ENCODE measurements at places on chromosomes 11 and 22. TPM values are rescaled to one million over a fixed set of nuclear protein-coding genes. Genes with fewer than 3 reads are reported as not detected.

GRCh38 chr11:102155676-102156075 lies 45.4 kb downstream of the YAP1 start:
- DNase-seq = no peak

DNA sequence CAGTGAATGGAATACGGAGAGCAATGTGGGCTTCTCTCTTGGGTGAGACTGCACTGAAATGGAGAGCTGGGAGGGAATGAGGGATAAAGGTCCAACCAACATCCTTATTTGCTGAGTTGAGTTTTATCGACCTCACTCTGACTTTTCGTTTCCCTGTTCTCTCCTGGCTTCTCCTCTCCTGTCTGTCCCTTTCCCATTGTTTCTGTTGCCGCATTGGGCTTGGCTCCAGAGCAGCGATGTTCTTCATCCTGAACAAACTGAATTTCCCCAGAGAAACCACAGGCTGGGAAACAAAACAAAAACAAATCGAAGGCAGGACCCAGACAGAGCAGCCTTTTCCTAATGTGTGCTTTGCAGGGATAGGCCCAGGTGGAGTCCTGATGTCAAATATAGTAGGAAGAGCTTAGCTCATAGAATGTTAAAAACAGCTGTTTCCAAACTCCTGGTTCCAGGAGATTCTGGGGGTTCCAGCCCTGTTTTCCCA lies 30.0 kb downstream of the MOV10L1 start:
- DNase-seq = no peak

DNA sequence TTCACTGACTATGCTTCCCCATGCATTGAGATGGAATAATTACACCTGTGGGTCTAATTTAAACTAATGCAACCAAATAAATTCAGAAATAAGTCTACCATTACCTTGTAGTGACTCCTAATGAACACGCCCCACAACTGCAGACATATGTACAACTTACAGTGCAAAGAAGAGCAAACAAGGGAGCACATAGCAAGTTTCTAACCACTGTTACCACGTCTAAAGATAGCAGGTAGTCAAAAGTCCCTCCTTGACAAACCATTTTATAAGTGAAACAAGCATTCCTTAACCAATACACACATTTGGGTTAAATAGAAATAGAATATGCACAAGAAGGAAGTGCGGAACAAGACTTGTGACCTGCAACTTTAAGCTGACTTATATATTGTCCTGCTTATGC lies 20.6 kb downstream of the PHF21A start:
- DNase-seq = no peak

DNA sequence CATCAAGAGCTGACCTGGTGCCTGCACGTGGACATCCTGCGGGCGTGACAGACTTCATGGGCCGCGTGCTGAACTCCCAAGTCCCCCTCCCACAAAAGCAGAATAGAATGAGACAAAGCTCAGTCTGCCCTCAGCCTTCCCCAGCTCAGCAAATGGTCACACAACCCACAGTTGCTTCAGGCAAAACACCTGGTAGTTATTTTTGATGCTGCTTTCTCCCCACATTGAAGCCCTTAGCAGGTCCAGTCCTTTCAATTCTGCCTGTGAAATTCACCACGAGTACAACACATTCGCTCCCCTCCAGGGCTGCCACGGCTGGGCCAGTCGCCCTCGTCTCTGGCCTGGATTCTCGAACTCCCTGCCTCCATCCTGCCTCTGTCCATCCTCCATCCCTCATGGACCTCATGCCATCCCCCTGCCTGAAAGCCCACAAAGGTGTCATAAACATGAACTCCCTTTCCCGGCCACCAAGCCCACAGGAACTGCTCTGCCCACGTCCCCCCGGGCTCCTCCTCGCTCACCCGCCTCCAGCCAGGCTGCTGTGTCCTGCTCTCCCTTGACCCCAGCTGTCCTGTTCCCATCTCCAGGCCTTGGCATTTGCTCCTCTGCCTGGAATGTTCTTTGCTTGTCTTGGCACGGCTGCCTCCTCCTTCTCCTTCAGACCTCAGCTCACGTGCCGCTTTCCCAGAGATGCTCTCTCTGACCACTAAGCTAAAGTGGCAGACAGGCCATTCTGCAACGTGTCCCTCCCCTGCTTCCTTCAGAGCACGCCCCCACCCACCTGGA lies 42.1 kb downstream of the SCUBE1 start:
- DNase-seq = no peak

GRCh38 chr11:12285106-12285505 lies 92.3 kb upstream of the PARVA start:
- peak; percentile 25 for DNase-seq

GRCh38 chr22:42873356-42873755 lies 16.3 kb upstream of the ARFGAP3 start:
- DNase-seq = no peak

- no peak for DNase-seq
Measured at GRCh38 chr11:61083601-61084147, 18.6 kb upstream of the CD5 start.

DNA sequence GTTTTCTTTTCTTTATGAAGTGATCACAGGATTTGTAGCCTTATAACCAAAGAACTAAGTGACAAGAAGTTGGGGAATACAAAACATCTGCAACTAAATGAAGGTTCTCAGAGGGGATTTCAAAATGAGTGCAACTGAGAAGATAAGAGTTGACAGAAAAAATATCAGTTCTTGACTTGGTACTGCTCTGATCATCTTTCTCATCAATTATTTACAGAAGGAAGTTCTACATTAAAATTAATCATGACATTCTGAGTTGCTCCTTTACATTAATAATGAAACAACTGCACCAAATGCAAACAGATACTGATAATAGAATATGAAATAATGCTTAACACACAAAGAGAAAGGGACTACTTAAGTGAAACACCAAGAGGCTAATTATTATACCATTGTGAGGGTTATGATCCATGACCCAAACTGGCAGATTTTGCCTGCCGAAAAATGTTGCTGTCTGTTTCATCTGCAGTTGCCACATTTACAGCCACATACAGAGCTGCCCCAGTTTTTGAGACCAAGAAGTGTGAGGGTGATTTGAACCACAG lies 561.9 kb upstream of the ANO5 start:
- no peak for DNase-seq

DNA sequence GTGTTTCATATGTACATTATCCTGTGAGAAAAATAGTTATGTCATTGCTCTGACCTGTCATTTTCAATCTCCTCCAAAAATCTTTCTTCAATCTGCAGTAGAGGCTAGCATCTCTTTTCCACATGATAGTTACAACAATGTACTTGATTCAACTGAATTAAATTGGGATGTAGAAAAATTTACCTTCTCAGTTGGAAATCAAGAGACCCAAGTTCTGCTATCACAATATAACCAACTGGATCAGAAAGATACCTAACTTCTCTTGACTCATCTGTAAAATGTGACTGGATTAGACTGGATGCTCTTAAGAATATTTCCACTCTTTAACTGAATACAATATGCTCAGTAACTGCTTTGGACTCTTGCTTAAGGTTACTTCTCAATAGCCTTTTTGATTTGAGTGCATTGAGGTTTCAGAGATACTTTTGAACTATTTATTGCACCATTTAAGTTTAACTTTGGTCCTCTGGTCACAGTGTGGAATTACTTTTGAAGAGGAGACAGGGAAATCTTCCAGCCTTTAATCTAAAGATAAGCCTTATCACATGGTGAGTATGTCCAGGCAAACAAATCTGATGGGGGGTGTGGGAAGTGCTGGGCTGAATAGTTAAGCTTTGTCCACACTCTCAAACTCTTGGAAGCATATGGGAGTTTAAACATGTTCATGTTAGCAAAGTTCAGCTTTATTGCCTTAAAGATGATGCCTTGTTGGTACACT lies 82.3 kb downstream of the YAP1 start:
- no peak for DNase-seq

GRCh38 chr11:130448416-130449309 lies at the start of gene ADAMTS15:
Gene ADAMTS15, plus strand, starts transcription at chr11:130448645. Its CDS starts 329 bp downstream, at chr11:130448974.
- DNase-seq = peak; percentile 96

DNA sequence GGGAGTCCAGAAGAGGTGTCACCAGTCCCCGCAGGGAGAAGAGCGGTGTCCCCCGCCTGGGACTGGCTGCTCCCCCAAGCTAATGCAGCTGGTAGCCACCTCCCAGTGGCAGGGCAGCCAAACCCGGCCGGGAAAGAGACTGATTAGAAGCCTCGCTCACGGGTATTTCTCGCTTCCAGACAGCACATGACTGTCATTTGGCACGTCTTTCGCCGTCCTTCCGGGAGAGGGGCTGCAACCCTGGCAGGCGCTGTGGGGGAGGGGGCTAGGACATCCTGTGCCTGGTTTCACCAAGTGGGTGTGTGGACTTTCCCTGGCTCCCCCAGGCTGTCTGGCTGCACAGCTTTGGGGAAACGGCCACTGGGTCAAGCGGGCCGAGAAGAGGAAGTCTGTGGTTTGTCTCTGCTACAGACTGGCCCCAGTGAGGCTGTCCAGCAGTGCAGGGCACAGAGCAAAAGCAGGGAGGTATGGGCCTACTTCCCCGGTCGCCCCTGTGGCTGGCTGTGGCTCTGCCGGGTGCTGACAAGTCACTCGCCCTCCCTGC lies 3.8 kb downstream of the CD81 start:
- no peak for DNase-seq

DNA sequence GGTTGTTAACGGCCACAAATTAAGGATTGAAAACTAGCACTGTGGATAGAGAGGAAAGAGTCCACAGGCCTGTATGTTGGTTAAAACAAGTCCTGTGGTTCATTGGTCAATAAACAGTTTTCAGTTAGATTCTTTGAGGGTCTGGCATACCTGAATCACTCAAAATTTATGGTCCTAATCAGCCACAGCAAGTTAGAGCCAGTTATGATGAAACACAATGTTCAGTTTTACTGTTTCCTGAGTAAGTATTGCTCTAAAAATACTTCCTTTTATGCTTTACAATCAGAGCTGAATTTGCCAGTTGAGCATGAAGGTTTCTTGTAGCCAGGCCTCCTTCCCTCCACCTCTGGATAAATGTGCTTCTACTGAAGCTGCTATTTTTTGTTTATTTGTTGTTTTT lies 12.9 kb upstream of the CAT start:
- no peak for DNase-seq

DNA sequence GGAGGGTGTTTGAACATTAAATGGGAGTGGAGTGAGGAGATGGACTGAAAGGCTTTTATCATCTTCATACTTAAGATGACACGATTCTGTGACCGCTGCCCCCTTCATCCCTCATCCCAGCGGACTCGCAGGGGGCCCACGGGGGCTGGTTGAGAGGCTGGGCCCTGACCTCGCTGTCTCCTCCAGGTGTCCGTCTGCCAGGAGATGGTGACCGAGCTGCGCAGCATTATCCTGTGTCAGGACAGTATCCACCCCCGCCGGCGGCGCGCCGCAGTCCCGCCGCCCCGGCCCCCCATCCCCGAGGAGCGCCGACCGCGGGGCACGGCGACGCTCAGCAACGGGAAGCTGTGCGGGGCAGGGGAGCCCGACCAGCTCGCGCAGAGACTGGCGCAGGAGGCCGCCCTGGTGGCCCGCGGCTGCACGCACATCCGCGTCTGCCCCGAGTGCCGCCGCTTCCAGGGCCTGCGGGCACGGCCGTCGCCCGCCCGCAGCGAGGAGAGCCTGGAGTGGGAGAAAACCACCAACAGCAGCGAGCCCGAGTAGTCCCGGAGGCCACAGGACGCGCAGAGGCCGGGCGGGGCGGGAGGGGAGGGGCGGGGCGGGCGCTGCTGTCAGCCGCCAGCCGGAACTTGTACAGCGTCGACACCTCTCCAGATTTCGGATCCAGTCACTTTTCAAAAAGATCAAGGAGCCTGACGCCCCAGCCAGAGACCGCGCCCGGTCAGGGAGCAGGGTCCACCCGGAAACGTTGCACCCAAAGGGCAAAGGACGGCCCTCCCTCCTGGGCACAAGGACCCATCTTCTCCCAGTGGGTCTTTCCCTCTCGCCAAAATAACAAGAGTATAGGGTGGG lies 38.0 kb upstream of the TBCEL start:
- DNase-seq = no peak

DNA sequence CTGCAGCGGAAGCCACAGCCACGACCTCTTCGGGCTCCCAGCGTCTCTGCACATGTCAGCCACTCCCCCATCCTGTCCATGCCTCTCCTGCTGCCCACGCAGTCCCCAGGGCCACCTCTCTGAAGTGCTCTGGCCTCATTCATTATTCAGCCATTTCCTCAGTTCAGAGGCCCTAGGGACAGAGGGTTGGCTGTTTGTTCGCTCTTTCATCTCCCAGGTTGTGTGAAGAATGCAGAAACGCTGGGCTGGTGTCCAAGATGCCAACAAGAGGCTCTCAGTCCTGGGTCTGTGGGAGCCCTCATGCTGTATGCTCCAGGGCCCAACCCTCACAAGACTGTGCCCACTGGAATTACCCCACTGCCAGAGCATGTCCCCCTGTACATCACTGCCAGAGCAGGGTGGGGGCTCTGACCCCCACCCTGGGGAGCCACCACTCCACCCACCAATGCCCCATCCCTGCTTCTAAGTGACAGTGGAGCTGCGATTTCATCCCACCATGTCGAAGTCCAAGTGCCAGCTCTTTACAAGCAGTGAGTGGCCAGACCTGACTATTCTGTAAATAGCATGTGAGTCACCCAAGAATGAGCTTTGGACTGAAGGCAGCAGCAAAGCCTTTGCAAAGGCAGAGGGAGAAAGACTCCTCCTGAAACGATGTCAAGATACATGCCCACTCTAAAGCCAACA lies 209.6 kb downstream of the BUD13 start:
- DNase-seq = no peak

CHRM1 gene
- total RNA-seq = 0.27 TPM

MB gene
- total RNA-seq = not detected

CST6 gene
- total RNA-seq = not detected

HIC2 gene
- 5.7 TPM for total RNA-seq

LARGE1 gene
- 17.6 TPM for total RNA-seq

Measured in osteocyte (in vitro differentiated cells).